ENCODE measurements at places on chromosomes 3 and 15.

GRCh38 chr3:188458756-188459155 is 304.8 kb downstream of the LPP start:
- DNase-seq, result no peak

- no peak for DNase-seq
These were observed 29.8 kb downstream of the PTH1R start for GRCh38 chr3:46907271-46907670.

- DNase-seq, result no peak
These were observed 110.9 kb downstream of the EDEM1 start for GRCh38 chr3:5298453-5298852.

- no peak for DNase-seq
These were observed 36.0 kb downstream of the ITGB5 start for GRCh38 chr3:124851136-124851535.

DNA sequence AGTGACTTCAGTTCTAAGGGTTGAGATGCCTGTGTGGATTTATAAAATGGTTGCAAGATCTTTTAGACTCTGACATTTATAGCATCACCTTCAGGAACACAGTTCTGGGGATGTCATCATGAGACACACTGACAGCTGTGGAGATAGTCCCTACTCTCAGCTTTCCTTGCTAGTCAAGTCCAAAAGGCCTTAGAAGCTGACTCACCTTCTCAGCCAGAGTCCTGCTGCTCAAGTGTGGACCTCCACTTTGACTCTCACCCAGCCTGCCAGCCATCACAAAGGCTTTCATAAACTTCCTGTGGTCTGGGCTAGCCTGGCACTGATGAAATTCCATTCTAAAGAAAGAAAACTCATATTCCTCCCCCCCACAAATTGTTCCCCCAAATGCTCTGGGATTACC is 44.8 kb downstream of the TMEM39A start:
- DNase-seq, result no peak

GRCh38 chr3:177615015-177615414 is 417.7 kb upstream of the TBL1XR1 start:
- no peak for DNase-seq

GRCh38 chr3:68987322-68987721 is 26.2 kb downstream of the EOGT start:
- no peak for DNase-seq

DNA sequence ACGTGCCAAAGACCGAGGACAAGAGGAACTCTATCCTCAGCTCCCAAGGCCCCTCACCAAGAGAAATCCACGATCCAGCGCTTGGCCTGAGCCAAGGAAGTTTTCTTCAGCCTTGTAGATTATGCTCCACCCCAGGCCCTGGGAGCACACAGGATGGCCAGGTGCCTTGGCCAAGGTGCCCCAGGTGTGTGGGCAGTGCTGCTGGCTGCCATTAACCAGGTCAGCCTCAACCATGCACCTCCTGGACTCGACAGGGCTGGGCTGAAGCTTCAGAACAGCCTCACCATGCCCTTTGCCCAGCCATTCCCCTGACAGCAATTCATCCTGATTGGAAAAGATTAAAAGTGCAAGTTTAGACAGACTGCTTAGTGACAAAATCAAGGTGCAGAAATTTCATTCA is 10.9 kb upstream of the MESP1 start:
- DNase-seq, result no peak

GRCh38 chr3:64888840-64889392 is 201.1 kb upstream of the ADAMTS9 start:
- no peak for DNase-seq

GRCh38 chr15:62672268-62672667 is 370.3 kb upstream of the TPM1 start:
- no peak for DNase-seq

GRCh38 chr3:65671004-65671403 is 367.7 kb downstream of the MAGI1 start:
- DNase-seq, result no peak

GRCh38 chr3:181941250-181941649 is 229.5 kb downstream of the SOX2 start:
- no peak for DNase-seq

DNA sequence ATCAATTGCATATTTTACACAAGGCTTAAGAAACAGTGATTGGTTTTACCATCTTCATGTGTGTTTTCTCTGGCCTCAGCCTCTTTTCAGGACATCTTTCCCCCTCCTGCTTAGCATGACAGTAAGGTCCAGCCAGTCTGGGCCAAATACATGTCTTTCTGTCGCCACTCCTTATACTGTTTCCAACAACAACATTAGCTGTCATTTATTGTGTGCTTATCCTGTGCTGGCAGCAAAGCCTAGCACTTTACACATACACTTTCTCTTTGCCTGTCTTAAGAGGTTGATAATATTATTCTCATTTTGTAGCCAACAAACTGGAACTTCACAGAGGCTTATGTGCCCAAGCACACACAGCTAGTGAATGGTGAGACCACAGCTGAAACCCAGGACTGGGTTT is 37.8 kb downstream of the B3GALNT1 start:
- no peak for DNase-seq

DNA sequence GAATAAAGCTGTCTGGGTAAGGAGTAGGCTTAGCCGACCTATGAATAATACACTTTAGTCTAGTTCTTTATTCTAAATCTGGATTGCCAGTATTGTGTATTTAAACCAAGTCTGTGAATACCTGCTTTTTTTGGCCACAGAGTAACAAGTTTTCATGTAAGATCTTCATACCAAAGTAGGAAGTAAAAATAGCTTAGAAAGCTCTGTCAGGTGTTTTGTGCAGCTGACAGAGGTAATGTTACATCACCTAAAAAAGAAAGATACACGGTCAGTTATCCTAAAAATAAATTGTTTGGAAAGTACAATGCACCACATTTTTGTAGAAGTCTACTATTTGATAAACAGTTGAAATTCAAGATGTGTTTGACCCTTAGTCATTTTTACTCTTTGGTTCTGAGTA is 16.5 kb downstream of the CALML4 start:
- DNase-seq, result no peak

- no peak for DNase-seq
These were observed at the start of gene TNK2 for GRCh38 chr3:195907934-195908693. Gene TNK2 (minus strand): TSS chr3:195908551. CDS start chr3:195888588, 19,963 bp downstream.

DNA sequence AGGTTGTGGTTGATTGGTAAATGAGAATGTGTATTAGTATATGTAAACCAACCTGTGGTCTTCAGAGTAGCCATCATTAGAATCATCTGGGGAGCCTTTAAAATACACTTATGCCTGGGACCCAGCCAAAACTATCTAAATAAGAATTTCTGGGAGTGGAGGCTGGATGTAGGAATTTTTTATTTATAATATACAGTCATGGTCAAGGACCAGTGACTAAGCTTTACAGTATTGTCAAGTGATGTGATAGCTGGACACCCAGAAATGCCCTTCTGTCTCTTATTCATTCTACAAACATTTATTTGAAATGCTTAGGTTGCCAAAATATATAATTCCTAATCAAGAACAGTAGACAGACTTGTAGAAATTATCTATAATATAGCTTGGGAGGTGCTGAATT is 132.2 kb downstream of the MBNL1 start:
- DNase-seq, result no peak

GRCh38 chr3:186483611-186484340 is 60.4 kb downstream of the CRYGS start:
- no peak for DNase-seq

DNA sequence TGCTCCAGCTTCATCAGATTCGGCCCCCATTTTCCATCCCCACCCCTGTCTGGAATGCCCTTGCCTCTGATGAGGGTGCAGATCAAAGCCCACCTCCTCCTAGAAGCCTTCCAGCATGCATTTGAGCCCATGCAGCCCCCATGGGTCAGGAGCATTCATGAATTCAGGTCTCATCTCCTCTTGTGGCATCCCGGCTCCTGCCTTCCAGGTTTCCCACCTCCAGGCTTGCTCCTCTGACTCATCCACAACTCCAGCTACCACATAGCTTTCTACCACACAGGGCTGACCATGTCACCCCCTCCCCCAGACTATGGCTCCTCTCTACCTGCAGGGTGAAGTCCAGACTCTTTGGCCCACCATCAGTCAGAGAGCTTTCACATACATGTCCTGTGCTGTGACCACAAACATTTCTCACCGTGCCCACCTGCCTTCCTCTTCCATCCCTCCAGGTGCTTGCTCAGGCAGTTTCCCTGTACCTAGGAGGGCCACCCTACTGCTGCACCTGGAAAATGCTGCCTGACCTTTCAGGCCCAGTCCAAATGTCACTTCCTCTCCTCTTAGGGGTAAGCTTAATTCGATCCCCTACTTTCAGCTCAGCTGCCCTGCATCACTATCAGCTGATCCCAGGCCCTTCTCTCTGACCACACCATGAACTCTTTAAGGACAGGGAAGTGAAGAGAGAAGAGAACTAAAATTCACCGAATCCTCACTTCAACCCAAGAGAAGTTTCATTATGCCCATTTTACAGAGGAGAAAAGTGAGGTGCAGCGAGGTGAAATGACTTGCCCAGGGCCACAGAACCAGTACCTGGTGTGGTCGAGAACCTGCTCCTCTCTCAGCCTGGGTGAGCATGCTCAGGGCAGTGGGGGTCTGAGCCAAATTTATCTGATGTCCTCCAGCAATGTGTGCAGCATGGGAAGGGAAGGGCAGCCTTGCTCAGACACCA is 13.7 kb upstream of the FGD5 start:
- no peak for DNase-seq

DNA sequence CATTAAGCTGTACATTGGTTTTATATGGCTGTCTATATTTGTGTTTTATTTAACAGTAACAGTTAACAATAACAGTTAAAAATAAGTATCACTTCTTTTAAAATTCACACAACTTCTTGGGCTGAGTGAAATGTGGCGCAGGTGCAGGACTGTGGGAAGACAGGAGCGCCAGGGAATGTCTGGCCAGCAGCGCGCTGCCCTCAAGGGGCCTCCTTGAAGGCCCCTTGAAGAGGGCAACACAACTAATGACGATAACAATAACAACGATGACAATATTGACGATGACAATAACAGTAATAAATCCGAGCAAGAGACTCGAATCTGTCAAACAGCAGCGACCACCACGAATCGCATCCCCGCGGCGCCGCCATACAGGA is 411 bp upstream of the PPP2R3A start:
- no peak for DNase-seq

DNA sequence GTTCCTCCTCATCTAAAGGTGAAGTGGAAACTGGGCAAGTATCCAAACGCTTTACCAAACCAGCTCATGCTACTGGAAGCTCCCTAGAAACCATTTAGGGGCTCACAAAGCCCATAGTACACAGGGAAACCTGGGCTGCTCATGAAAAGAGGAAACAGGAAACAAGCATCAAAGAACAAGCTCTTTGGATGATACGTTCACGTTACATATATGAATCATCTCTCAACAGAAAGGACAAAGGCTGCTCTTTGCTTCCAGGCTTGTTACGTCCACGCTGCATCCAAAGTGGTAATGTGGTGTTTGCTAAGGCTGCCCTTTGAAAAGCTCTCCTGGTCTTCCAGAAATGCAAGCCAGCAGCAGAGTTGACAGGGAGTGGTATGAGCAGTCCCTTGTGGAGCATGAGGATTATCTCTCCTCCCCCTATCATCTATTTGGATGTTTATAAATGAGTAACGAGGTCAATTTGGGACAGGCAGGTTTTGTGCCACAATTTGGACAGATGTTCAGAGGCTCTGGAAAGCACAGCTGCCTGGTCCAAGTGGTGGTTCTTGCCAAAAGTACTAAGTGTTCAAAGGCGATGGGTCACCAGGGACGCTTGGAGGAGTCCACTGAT is 98.0 kb upstream of the RORA start:
- DNase-seq, result no peak

- DNase-seq, result no peak
These were observed 952.2 kb downstream of the TUSC7 start for GRCh38 chr3:117661818-117662095.

DNA sequence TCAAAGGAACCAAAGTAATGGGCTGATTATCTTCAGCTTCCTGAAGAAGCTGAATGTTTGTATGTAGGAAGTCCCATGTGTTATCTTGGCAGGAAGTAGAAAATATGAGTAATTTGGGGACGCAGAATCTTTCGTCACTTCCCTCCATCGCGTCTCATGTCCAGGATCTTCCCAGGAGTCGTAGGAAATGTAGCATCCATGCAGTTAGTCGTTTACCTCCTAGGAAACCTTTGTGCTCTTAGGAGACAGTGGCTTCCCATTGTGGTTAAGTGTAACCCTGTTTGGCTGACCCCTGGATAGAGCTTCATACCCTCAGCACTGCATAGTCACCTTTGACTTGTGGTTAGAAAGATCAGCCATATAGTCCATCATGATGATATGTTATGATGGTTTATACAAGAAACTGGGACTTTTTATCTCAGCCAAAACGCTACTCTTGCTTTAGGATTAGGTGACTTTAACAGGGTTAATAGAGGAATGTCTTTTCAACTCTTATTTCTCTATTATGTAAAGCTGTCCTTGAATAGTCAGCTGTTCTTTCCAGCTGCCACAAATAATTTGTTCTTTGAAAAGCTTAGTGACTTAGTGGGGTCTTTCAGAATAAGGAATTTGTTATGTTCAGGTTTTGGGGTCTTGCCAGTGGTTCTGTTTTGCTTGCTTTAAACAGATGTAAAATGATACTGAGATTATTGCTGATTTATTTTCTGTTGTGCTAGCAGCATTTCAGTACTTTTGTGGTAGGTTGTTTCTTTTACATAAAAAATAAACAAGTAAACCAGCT is 92.2 kb downstream of the KLHL25 start:
- DNase-seq, result no peak

DNA sequence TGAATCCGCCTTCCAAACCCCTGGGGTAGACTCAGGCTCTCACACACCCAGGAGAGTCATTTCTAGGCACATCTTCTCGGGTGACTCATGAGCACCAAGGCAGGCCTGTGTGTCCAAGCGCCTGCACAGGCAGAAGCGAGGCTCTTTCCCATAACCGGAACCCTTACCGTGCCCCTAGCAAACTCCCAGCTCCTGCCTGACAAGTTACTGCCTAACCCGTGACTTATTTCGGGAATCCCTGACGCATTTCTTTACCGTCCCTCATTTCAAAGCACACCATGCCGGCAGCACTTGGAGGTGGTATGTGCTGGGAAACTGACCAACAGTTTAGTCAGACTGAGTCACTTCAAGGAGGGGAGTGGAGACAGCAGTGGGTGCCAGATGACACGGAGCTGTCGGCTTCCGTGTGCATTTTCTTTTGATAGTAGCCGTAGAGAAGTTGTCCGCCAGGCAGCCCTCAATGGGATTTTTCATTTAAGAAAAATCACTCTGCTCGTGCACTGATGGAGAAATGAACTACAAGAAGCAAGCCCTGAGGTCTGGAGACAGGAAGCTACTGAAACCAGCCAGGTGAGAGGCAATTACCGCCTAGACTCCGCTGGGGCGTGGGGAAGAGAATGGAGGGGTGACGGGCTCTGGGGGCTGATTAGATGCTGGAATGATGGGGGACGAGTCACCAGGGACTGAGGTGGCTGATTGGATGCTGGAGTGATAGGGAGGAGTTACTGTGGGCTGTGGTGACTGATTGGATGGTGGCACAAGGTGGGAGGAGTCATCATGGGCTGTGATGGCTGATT is 17.3 kb upstream of the HRH1 start:
- no peak for DNase-seq

GRCh38 chr3:128263946-128264345 is 110.7 kb downstream of the EEFSEC start:
- no peak for DNase-seq

DNA sequence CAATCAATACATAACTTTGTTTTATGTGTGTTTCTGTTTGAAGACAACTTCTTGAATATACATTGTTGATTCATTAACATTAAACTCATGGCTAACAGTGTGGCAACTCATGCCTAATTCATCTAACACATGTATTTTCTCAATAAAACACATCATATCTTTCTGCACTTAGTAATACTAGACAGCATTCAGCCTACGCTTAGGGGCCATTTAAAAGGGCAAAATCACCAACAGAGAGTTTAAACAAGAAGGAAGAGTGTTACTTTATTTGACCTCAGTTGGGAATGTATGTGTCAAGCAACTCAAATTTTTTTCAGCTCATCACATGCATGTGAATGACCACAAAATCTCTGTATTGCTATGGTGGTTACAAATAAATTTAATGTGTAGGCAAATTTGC is 128.8 kb upstream of the AADACL2 start:
- DNase-seq, result no peak
